ENCODE measurements at places on chromosomes 13 and 19.

GRCh38 chr19:15475611-15476010 is 3.7 kb downstream of the PGLYRP2 start:
- no peak for DNase-seq

DNA sequence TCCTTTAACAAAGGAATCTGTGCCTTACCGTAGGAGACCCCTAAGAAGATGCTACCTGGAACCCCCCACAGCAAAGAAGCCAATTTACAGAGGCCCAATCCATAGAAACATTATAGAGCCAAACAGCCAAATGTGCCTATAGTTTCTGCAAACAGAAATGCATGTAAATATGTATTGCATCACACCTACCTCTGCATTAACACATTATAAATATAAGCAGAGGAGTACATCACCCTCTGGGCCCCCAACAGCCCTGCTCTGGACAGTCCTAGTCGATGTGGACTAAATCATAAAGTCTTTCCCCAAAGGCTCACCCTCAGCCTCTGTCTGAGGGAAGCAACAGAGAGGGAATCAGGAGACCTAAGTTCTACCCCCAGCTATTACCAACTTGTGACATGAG is 25.7 kb downstream of the ZNF541 start:
- no peak for DNase-seq

DNA sequence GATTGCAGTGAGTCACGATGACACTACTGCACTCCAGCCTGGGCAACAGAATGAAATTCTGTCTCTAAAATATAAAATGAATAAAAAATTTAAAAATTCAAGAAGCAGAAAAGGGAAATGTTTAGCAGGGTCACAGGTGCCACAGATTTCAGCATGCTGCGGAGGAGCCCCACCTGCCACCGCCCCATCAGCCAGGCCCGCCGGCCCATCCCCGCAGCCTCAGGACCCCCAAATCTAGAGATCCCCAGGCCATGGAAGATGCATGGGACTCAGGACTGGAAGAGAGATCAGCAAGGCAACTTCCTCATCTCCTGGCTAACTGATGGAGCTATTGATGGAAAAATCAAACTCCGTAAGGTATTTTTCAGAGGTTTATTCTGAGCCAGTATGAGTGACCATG is 208.2 kb downstream of the UQCRFS1 start:
- DNase-seq = no peak

DNA sequence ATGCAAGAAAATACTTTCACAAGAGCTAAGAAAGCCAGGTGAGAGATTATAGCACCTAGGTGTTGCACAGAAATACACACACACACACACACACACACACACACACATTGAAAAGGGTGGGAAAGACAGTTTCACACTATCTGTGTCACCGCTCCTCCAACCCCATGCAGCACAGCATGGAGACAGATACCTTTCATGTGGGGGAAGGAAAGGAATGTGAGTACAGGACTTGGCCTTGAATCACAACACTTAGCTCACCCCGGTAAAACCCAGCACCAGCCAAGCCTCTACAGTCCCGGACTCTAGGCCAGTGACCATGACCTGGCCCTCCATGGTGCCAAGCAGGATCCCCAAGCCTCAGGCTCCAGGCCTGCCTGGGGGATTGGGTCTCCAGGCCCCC is 462.0 kb upstream of the SPRY2 start:
- no peak for DNase-seq

GRCh38 chr13:40306817-40307216 is 359.6 kb downstream of the FOXO1 start:
- no peak for DNase-seq

DNA sequence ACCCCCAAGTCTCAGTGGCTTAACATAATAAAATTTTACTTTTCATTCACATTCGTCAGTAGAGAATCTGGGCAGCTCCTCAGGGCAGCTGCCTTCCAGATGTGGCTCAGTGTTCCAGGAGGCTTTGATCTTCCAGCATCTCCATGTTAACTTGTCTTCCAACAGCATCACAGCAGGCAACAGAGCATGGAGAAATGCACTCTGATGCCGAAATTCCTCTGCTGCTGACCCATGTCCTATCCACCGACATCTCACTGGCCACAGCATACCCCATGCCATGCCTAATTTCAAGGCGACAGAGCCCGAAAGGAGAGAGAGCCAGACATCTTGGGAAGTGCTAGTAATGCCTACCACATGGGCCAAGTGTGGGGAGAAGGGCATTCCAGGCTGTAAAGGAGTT is 64.9 kb upstream of the MEDAG start:
- DNase-seq = no peak

- no peak for DNase-seq
Measured at GRCh38 chr19:56076498-56076897, 44.6 kb downstream of the ZNF787 start.

DNA sequence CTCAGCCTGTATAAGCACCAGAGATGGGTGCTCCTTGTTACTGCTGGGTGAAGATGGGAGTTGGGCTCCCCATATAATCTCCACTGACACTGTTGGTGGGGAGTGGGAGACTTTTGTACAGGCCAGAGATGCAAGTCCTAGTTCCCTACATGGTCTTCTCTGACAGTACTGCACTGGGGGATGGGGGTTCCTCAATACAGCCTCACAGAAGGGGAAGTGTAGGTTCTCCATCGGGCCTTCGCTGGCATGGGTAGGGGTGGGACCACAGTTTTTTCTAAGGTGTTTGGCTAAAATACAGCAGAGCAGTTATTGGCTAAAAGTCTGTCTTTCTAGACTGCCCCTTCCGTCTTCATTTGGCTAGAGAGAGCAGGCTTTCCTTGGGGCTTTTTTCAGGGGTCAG is 167.2 kb upstream of the SERP2 start:
- DNase-seq = no peak

GRCh38 chr19:45173816-45174215 is 4.2 kb downstream of the TRAPPC6A start:
- DNase-seq = no peak

- no peak for DNase-seq
Measured at GRCh38 chr19:11256189-11256588, 6.1 kb downstream of the DOCK6 start.

DNA sequence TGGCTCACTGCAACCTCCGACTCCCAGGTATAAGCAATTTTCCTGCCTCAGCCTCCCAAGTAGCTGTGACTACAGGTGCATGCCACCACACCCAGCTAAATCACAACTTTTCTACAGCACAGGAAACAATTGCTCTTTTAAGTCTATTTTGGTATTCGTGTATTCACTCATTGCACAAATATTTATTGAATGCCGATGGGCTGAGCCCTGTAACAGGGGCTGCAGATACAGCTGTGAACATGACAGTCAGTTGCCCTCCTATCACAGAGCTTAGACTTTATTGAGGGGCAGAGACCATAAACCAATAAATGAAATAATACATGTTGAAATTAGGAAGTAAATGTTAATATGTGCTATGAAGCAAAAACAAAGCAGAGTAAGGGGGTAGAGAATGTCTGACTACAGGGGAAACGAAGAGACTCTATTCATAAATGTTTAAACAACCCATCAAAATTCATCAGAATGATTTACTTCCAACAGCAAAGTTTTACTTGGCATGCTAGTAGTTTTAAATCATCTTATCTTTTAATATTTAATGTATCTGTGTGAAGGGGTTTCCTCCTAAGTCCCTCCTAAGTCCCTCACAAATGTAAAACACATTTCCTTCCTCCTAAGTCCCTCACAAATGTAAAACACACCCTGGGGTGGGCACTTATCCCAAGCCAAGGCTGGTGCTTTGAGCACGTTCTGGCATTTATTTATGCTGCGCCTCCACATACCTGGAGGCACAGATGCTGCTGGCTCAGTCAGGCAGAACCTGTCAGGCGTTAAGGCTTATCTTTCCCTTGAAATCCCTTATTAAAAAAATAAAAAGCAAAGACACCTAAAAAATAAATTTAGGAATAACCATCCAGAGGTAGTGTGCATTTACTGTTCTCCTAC is 140.8 kb downstream of the MIPEP start:
- no peak for DNase-seq

DNA sequence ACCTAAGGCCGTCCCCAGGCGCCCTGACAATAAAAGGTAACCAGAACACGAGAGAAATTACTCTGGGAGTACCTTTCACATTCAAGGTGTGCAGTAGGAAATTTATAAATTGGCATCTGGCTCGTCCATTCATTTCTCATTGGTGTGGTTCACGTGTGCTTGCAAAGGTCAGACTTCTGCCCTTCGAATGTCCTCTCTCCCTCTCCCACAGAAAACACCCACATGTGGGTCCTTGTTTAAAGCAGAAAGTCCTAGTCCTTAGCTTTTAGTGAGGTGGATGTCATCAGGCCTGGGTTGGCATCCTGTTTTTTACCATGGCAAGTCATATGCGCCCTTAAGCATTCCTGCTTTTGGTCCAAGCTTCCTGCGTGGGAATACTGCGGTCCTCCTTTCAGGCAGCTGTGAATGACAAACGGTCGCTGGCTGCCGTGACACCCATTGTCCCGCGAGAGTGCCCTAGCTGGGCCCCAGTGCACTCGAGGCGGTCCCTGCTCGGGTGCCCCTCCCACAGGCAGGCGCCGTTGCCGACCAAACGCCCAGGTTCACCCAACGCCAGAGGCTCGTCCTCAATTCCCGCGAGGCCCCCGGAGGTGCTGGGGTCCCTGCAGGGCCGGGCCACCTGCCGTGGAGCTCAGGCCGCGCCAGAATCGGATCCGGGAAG is at the start of gene NUDT19:
Gene NUDT19 (plus strand): TSS at position 531 of the 661 bp plus-strand sequence. CDS start 140 bp downstream, outside the sequence.
- DNase-seq = peak; percentile 83

- DNase-seq = no peak
Measured at GRCh38 chr19:16897856-16898161, 9.0 kb downstream of the F2RL3 start.

- no peak for DNase-seq
Measured at GRCh38 chr19:30228113-30228834, 143.9 kb upstream of the ZNF536 start.

DNA sequence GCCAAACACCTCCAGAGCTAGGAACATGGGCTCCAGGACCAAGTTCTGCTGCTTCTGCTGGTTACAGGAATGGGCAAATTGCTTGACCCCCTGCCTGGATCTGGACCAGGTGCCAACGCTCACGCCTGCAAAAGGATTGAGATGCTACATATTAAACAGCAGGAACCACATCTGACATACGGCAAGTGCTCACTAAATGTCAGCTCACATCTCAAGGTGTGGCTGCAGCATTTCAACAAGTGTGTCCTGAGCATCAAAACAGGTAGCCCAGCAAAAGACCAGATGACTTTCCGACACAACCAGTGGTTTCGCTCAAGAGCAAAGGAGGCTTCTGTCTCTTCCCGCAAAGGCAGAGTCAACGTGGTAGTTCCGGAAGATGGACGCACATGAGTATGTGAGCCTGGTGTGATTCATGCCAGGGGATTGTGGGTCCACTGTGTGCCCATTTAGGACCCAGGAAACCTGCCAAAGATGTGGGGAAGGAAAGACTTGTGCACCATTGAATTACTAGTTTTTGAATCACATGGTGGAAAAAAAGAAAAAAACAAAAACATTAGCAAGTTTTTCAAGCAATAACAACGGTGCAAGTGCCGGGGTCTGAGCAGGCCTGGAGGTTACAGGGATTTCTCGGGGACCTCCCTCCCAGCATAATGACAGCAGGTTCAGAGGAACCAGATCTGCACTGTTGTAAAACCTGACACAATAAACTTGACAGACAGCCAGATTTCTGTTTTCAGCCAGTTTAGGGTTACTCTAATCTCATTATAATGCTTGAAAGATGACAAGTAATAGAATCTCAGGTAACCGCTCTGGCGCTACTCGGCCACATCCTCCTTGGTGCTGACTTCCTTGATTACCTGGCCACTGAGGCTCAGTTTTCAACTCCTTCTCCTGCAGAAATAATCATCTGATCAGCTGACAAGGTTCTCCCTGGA is 77.9 kb downstream of the SOX1 start:
- no peak for DNase-seq

DNA sequence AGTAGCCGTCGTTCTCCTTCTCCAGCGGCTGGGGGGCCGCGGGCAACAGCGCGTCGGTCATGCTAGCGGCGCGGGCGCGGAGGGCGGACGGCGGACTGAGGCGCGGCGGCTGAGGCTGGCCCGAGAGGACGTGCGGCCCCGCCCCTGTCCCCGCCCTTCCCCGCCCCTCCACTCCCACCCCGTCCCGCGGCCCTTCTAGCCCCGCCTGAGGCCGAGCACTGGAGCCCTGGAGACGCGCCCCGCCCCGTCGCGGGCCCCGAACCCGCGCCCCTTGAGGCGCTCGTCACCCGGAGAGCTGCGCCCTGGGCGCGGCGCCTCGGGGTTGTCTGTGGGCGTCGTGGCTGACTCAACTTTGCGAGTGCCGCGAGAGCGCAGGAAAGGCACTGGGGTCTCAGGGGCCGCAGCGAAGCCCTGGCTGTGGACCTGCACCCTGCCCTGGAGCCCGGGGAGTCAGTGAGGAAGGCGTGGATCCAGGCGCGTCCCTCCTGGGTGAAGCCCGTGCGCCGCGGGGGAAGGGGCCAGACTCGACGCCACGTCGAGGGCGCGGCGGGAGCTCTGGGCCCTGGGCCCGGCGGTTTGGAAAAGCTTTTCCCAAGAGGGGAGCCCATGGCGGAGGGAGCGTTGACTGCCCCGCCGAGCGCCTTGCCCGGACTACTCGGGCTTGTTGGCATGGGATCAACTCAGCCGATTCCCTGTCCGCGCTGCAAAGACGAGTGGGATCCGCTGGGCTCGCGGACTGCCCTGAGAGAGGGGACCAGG is at the start of gene RHPN2:
Gene RHPN2 (minus strand): TSS at position 97 of the 759 bp plus-strand sequence. CDS start 36 bp downstream, at position 61.
- no peak for DNase-seq
